ENCODE measurements at places on chromosomes 3 and 15. TPM values are rescaled to one million over a fixed set of nuclear protein-coding genes. Genes with fewer than 3 reads are reported as not detected.

GRCh38 chr3:124780356-124780755 lies 50.1 kb downstream of the UMPS start:
- DNase-seq, result no peak

GRCh38 chr3:148513096-148513543 lies 184.6 kb upstream of the AGTR1 start:
- no peak for DNase-seq

FBXW12 gene
- 0.44 TPM for total RNA-seq

GRM7 gene
- total RNA-seq, result 1.5 TPM

DNA sequence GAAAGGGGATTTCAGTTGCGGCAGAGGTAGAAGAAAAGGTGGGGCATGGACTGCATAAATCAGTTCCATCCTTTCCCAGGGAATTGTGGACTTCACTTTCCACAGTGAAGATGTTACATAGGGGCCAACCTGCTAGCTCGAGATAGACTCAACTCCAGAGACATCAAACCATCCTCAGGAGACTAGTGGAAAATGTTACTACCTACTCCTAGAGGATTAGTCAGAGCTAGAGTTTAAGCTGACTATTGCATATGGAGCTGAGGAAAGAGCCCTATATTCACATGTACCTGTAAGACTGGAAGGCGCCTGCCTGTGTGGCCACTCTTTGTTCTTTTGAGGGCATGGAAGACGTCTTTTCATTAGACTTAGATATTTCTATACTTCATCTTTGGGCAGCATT lies 69.2 kb downstream of the KLHL25 start:
- no peak for DNase-seq
